ENCODE measurements at places on chromosomes 6 and 20.

- peak; percentile 32 for DNase-seq
These were observed 42.8 kb upstream of the DSE start for GRCh38 chr6:116327803-116328527.

DNA sequence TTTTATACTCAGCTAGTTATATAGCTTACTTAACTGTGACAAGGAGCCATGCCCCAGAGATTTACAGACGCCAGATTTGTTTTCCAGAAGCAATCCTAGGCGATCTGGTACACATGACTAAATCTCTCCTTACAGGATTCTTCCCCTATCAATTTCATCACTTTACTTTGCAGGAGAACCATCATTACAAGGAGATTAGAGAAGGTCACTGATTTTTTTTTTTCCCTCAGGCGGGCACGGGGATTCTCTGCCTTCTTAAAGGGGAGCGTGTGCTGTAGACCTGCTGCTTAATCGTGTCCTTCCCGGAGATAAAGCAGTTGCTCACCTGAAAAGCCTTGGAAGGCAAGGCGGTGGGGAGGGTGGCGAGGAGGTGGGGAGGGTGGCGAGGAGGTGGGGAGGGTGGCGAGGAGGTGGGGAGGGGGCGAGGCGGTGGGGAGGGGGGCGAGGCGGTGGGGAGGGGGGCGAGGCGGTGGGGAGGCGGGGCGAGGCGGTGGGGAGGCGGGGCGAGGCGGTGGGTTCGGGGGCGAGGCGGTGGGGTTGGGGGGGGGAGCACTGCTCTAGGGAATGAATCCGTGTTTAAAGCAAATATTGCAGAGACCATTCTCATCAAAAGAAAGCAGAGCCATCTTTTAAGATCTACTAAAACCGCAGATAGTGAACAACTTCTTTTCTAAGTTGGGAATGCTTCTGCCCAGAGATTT, 14.3 kb upstream of the MRAP2 start:
- DNase-seq: no peak

GRCh38 chr20:24589381-24589780, 120.0 kb downstream of the SYNDIG1 start:
- DNase-seq: no peak

- DNase-seq: no peak
These were observed 102.1 kb downstream of the CEBPB start for GRCh38 chr20:50292591-50293283.

DNA sequence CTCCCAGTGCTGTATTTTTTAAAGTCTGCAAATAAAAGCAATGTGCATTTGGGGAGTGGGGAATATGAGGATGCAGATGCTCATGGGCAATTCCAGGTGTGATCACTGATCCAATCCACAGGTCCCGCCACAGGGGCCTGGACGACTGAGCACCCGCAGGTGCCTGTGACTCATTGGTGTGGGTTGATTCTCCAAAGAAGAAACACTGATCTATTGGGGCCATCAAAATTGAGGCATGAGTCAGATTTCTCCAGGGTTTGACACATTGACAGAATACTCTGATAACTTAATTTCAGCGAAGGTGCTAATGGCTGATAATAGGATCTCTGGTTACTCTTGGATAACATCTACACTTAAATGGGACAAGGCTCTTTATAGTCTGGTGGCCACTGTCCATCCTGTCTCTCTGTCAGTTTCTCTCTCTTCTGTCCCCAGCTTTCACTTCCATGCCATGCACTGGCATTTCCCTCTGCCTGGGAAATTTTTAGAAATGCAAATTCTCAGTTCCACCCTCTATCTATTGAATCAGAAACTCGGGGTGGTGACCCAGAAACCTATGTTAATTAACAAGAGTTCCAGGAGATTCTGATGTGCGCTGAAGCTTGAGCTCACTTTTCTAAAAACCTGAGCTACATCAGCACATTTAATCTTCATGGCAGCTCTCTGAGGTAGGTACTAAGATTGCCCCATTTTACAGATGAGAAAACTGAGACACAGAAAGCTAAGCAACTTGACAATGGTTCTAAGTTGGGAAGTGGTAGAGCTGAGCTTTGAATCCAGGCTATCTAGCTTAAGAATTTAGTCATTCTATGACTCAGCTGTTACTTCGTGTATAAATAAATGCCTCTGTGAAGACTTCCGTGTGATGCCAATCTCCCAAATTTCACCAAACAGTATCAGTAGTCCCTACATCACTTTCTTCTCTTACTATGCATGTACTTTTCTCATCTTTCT, 10.2 kb upstream of the RCAN2 start:
- DNase-seq: no peak

DNA sequence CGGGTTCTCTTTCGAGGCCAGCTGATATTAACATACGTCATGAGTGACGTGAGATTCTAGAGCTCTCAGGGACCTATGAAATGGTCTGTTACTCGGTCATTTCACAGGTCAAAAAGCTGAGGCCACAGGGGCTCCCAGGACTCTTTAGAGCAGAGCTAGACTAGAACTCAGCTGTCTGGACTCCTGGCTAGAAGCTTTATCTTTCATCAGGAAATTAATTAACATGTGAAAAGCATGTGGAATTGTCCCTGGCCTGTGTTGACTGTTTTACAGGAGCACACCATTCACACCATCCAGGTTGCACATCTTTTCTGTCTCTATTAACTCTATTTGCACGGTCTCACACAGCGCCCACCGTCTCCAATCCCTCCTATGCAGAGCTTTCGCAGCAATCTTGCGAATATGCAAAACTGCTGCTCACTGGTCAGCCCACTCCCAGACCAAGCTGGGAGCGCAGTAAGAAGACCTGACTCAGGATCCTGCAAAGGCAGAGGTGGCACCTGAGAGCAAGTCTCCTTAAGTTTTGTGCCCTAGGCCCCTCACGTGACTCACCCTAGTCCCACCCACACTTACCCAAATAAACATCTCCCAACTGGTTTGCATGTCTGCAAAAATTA, 522.5 kb downstream of the CD83 start:
- no peak for DNase-seq

DNA sequence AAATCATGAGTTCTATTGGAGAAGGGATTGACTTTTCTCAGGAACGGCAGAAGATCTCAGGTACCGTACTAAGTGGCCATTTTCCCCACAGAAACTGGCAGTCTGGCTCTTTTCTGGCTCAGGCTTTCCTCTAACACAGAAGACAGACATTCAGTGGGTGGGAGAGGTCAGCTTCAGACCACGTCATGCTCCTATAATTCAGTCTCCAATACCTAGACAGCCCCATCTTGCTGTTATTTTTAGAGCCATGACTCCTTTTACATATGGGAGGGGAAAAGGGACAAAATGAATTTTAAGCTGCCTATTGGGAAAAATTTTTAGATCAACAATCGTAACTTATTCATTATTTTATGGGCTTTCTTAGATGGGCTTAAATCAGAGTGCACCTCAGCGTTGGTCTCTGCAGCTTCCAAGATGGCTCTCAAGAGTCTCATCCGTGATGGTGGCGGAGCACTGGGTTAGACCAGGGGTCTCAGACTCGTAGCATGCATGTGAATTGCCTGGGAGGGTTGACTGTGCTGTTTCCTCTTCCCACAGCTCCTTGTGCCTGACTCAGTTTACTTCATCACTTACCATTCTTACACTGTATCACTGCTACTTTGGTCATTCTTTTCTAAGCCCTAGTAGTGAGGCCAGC, 86.9 kb downstream of the TCP11 start:
- no peak for DNase-seq

GRCh38 chr6:67248077-67248476, 1387.0 kb upstream of the ADGRB3 start:
- DNase-seq: no peak

GRCh38 chr6:97068211-97068610, 143.7 kb downstream of the KLHL32 start:
- no peak for DNase-seq

DNA sequence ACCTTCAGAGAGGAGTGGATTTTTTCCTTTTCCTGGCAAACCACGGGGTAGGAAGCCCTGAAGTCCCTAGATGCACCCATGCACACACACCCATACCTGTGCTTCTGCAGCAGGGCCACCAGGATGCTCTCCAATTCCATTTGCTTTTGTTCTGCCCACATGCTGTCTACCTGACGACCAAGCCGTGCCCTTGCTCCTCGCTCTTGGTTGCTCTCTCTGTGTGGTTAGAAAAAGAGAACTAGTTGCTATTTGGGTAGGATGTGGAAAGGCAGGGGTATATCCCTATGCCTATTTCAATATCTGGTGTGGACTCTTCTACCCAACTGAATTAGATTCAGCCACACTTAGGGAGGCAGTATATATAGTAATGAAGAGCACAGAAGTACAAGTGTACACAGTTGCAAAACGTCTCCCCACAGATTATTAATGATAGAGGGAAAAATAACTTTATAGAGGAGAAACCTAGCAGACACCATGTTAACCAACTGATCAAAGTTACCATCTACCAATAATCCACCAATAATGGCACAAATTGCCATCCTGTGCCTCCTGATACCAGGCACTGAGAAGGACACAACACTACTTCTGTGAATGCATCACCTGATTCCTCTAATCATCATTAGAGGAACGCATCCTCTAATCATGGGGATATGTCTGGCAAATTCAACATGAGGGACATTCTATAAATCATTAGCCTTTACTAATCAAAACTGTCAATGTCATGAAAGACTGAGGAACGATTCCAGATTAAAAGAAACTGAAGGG, 7.3 kb downstream of the GHRH start:
- DNase-seq: no peak

DNA sequence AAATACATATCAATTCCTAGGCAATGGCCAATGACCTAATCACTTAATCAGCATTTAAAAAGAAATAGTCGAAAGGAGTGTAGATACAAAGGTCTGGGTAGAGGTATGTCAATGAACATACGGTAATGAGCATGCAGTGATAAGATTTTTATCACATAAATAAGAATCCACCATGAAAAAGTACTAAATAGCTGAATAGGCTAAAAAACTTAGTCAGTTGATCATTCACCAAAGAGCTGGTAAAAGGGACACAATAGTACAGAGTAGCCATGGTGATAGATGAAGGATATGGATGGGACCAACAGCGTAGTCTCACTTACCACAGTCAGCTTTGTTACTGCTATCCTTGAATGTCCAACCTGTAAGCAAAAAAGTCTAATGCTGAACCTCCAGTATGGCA, 1018.6 kb upstream of the EYS start:
- DNase-seq: no peak

GRCh38 chr6:143271024-143271423, 179.5 kb downstream of the ADAT2 start:
- no peak for DNase-seq

GRCh38 chr6:26426691-26427450, 13.4 kb upstream of the BTN3A3 start:
- no peak for DNase-seq

DNA sequence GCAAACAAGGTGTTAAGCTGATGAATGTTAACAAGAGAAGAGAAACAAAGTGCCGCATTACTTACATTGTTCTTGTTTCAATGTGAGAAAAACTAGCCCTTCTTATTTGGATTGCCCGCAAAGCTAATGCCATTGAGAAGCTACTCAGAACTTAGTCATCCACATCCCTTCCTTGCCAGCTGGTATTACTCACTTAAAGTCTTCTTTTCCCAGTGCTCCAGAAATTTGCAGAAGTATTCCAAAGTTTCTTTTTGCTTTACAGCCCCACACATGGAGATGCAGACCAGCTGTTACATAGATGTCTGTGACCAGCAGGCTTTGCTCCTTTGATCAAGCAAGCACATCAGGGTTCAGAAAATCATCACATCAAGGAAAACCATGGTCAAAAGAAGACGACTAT, 529.0 kb downstream of the TBC1D32 start:
- no peak for DNase-seq

GRCh38 chr6:130928158-130928912, 101.1 kb downstream of the SMLR1 start:
- no peak for DNase-seq

GRCh38 chr6:121686611-121687023, 251.2 kb downstream of the GJA1 start:
- no peak for DNase-seq

DNA sequence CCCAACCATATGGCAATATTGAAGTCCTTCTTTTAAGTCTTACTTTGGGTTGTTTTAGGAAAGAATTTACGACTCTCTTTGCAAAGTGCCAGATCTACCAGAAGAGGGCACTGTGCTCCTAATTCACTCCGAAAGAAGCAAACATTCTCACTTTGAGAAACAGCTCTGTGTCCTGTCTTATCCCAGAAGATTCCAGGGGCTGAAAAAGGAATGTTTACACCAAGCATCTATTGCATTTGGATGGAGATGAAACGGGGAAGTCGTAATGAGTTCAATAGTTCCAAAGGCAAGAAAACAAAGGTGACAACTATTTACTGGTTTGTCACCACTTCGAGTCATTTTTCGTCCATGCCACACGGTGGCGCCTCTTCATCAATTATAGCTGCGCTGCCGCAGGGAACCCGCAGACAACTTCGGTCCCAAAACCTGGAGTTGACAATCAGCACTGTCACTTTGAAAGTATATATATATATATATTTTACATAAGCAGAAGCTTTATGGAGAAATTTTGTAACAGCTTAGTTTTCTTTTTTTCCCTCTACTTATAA, 121.6 kb downstream of the MOXD1 start:
- DNase-seq: peak; percentile 80

- no peak for DNase-seq
These were observed 9.4 kb upstream of the STXBP5 start for GRCh38 chr6:147194652-147195411.

- DNase-seq: no peak
These were observed 60.8 kb upstream of the MYL9 start for GRCh38 chr20:36480456-36481048.

GRCh38 chr6:14734416-14735340, 511.2 kb upstream of the JARID2 start:
- no peak for DNase-seq

DNA sequence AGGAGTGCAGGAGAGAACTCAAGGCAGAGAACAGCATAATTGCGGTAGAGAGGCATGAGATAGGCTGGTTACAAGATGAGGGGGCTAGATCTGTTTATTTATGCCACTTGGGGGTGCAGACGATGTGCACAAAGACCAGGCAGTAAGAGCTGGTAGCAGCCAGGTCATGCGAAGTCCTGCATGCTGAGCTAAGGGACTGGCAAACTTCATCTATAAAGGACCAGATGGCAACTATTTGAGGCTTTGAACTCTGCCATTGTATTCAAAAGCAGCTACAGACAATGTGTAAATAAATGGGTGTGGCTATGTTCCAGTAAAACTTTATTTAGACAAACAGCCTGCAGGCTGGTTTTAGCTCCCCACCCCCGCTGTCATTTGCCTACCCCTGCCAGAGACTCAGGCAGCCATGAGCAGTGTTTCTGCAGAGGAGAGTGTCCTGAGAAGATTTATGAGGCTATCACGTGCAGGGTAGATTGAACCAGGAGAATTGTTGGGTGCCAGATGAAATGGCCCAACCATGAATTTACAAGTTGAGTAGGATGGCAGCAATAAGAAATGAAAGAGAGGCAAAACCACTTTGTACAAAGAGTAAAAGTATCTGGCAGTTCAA, 253.4 kb upstream of the MOCS1 start:
- DNase-seq: no peak

DNA sequence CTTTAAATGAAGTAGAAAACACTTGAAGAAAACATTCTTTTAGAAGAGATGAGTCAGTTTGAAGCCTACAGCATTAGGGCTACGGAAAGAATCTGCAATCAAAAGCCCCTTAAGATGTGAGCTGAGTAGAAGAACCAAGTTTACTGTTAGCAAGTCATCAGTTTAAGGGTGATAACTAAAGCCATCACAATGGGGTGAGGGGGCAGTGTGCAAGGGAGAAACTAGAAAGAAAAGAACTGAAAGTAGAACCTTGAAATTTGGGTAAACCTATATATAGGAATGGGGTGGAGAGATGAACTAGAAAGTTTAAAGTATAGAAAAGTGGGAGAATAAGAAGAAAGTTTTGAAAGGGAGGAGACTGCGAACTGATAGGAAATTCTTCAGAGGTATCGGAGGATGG, 212.9 kb downstream of the COL19A1 start:
- DNase-seq: no peak

Measured in HEK293T (cell line).